Caco-2 (cell line): ENCODE measurements at places on chromosomes 1 and 21. TPM values are rescaled to one million over a fixed set of nuclear protein-coding genes. Genes with fewer than 3 reads are reported as not detected.

DNA sequence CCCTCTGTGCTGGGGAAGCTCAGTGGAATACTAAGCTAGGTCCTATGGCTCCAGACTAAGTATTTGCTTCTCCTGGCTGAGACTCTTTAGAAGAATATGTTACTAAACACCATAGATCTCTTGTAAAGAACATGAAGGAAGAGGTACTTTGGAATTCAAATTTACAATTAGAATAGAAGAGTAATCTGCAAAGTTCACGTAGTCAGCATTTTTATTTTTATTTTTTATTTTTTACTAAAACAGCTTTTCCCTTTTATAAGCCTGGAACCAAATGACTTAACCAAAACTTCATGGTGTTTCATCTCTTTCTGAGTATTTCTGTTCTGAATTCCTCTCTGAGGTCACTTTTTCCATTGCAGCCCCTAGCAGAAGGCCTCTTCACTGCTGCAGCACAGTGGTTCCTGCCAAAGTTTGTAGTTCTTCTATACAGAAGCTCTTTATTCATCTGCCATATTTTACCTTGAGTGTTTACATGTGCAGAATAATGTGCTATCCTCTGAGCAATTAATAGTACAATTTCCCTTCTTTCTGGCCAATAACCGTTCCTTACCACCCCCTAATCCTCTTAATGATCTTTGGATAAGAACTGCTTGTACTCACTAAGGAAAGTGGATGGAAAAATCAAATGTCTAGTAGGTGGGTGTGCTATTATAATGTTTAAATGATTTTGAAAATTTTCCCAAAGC is 27.2 kb downstream of the TSEN15 start:
- no peak for DNase-seq

GRCh38 chr1:34808051-34808810 is 15.4 kb downstream of the GJA4 start:
- no peak for DNase-seq

DNA sequence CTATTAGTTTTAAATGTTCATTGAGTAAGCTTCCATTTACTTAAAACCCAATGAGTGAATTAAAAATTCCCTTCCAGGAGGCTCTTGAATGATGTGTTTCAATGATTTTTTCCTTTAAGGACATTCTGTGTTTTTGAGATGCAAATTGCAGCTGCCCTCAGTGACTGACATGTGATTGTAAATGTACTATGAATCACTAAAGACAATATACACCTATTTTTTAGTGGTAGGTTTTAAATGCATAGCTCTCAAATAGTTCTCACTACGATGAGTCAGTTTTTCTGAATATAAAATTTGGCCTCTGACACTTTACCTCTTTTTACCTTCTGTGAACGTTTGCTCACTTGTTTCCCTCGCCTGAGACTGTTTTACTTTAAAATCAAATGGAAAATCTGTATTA is 204.7 kb downstream of the BARHL2 start:
- no peak for DNase-seq

- no peak for DNase-seq
Measured at GRCh38 chr1:203204756-203205155, 18.3 kb upstream of the CHI3L1 start.

- no peak for DNase-seq
Measured at GRCh38 chr1:85409516-85409915, 55.4 kb downstream of the DDAH1 start.

GRCh38 chr1:232211149-232211548 is 418.8 kb downstream of the SIPA1L2 start:
- no peak for DNase-seq

GRCh38 chr1:31746687-31747086 is 17.5 kb downstream of the ADGRB2 start:
- no peak for DNase-seq

DNA sequence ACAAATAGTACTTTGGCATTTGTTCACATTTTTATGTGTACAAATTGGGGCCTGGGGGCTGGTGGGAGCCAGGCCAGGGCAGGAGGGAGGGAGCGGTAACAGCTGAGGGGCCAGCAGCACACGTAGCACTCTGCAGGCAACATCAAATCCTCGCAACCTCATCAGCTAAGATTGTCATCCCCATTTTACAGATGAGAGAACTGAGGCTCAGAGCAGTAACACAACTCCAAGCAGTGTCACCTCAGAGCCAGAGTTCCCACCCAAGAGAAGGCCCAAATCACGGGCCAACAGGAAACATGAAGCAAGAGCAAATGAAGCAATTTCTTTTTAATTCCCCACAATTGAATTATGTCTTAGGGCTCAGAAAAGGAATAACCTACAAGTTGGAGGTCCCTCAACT is 14.1 kb downstream of the IFFO2 start:
- DNase-seq: no peak

GRCh38 chr1:168676861-168677260 is 52.1 kb downstream of the DPT start:
- DNase-seq: no peak

GRCh38 chr1:179080866-179081686 is 794 bp upstream of the TOR3A start:
- DNase-seq: no peak

DNA sequence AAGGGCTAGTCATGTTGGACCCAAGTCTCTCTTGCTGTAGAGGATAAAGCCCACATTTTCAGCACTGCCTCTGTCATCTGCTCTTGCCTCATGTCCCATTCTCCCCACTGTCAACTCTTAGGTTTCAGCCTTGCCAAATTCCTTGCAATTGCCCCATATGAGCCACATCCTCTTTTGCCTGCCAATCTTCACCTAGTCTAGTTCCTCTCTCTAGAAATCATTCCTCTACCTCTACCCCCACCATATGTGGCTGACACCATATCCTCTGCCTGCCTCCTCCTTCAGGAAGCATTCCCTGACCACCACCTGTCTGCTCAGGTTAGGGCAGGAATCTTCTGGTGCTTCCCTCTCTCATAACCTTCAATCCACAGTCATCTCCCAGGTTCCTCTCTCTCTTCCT is 38.2 kb downstream of the SLC9A1 start:
- DNase-seq: no peak

Gene TMEM54
- 48.1 and 50.1 TPM in 2 replicates for total RNA-seq

Gene OR2T33
- not detected in 2 replicates for total RNA-seq

Gene CLDN14
- total RNA-seq: not detected in 2 replicates

Gene ACTL8
- total RNA-seq: 79.3 and 88.9 TPM in 2 replicates

DNA sequence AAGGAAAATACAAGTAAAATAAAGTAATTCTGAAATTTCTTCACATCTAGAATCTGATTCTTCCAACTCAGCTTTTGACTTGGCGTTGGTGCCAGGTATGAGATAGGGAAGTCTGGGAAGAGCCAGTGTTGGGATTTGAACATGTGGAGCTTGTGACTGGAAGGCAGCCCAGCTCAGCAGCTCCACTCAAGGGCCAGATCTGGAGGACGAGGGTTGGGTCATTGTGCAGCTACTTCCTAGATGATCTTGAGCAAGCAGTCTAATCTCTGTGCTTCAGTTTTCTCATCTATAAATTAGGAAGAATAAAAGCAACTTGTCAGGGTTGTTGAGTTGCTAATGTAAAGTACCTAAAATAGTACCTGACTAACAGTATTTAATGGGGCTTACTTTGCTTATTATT is 5.0 kb downstream of the ADARB1 start:
- DNase-seq: no peak

- DNase-seq: no peak
Measured at GRCh38 chr21:33899199-33899598, 16.4 kb downstream of the ATP5PO start.

Gene LAPTM5
- 0.14 TPM in 1 of 2 replicates, not detected in the other for total RNA-seq

DNA sequence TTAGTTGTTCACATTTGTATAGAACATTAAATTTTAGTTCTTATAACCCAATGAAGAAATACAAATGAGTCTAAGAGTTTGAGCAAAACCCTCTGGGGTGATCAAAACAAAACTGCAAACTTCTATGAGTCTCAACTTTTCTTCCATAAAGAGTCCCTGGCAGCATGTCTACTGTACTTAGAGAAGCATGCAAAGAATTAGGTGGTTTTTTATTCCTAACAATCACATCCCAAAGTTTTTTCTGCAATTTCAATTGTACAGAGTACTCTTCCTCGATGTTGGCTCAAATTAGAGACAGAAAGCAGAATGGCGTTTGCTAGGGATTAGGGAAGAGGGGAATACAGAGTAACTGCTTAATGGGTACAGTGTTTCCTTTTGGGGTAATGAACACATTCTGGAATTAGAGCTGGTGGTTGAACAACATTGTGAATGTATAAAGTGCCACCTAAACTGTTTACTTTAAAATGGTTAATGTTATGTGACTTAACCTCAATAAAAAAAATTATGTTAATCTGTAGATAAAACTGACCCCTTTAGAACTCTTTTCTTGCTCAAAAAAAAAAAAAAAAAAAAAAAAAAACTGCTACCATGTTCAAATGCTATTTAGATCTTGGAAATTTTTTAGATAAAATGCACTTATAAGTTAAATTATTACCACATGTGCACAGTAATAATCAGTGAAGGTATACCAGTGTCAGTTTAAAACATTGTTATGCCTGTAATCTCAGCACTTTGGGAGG is 4.8 kb downstream of the RC3H1 start:
- DNase-seq: no peak

Gene TAL1
- total RNA-seq: 12.2 and 15.2 TPM in 2 replicates

- no peak for DNase-seq
Measured at GRCh38 chr1:223250632-223251015, 107.6 kb upstream of the TLR5 start.

DNA sequence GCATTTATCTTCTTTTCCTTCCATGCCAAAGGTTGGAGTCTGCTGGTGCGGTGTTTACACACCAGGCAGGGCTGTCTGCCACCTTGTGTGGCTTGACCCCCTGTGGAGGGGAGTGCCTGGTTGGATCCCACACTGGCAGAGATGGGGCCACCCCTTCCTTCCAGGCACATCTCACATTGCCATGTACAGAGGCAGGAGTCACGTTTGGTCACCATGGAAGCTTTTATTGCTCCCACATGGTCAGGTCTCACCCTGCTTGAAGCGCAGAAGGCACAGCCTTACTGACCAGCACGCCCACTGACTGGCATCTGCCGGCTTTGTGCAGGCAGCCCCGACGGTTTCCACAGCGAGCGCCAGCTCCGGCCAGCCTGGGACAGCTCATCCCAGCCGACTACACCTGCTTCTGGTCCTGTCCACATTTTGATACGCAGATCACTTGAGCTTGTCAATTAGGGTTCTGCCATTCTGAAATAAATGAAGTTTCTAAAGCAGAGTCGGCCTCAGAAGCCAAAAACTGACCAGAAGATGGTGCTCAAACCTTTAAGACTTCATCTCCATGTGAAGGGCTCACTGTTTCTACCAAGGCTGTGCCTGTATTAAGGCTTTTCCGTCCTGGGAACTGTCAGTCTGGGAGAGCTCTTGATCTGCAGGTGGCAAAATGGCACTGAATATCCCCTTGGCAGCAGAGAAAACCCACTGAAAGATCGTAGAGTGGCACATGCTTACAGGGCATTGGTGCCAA is 35.6 kb upstream of the EPHA8 start:
- no peak for DNase-seq

Gene A3GALT2
- not detected in 2 replicates for total RNA-seq

DNA sequence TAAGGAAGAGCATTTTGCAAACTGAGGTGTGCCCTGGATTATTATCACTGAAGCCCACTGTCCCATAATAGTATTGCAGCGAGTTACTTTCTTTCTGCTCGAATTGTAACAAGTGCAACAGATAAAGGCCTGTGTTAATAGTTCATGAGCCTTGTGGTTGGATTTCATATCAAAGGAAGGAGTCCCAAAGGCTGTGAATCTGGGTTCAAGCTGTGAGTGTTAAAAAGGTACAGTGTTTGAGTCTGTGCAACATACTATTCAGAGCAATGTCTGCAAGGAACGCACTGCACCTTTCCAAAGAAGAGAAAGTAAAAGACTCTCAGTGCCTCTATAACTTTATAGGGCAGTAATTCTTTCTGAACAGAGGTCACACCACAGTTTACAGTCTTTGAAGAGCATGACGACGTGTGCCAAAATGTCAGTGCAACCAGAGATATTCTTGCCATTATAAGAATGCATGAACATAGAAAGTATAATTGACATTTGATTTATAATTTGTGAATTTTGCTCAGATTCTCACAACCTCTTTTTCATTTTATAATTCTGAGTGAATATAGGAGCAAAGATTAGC is 79.1 kb downstream of the CDC7 start:
- no peak for DNase-seq

DNA sequence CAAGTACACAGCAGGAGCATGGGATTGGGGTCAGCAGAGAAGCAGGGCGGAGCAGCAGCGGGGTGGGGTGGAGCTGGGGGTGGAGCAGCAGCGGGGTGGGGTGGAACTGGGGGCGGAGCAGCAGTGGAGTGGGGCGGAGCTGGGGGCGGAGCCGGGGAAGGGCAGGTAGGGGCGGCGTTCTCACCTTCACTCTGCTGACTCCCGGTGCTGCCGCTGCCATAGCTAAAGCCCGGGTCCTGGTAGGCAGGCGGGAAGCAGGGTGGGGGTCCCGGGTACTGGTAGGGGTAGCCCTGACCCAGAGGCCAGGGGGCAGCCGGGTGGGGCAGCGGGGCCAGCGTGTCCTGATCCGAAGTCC is 6.7 kb downstream of the TAS1R3 start:
- DNase-seq: no peak

DNA sequence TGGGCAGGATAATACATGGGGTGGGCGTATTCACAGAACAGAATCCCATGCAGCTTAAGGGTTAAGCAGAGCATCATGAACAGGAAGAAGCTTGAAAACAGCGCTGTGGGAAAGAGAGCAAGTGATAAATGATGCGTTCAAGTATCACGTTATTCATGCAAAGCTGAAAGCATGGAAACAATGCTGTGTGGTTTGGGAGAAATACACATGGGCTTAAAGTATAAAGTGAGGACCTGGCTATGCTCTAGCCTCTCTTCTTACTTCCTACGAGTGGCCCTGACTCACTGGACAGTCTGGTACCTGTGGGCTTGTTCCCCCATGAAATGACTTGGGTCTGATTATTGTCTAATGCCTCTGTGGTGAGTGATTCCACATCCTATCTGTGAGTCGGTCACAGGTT is 25.7 kb downstream of the TMPRSS2 start:
- DNase-seq: no peak

DNA sequence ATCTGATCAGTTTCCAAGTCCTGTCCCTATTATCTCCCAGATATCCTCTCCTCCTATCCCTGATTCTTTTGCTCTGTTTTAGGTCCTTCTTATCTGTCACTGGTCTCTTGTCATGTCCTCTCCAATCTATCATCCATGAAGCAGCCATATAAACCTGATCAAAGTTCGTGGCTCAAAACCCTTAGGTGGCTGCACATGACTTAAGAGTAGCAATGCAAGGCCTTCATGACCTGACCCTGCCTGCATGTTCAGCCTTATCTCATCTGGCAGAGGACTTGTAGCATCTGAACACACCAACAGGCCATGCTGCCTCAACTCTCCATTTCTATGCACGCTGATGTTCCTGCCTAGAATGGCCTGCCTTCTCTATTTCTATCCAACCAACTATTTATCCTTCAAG is 65.2 kb downstream of the NOS1AP start:
- DNase-seq: no peak

Gene OR10J1
- total RNA-seq: not detected in 2 replicates

GRCh38 chr1:228058949-228059633 is 23.4 kb upstream of the ARF1 start:
- no peak for DNase-seq

DNA sequence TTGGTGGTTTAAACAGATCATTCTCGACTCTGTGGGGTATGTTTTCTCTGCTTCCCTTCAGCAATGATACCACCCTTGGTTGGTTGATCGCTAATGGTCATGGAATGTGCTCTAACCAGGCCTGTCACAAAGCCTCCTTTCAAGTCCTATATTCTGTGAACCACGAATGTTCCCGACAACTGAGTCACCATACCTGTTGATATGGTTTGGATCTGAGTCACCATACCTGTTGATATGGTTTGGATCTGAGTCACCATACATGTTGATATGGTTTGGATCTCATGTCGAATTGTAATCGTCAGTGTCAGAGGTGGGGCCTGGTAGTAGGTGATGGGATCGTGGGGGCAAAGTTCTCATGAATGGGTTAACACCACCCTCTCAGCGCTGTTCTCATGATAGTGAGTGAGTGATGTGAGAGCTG is 10.2 kb upstream of the CAMK2N1 start:
- DNase-seq: no peak

Gene USH2A
- total RNA-seq: 0.11 and 0.26 TPM in 2 replicates
